GM04503 (cell line): ENCODE measurements at places on chromosomes 3 and 15.

GRCh38 chr3:150000641-150001040 is 29.9 kb upstream of the PFN2 start:
- DNase-seq = no peak

DNA sequence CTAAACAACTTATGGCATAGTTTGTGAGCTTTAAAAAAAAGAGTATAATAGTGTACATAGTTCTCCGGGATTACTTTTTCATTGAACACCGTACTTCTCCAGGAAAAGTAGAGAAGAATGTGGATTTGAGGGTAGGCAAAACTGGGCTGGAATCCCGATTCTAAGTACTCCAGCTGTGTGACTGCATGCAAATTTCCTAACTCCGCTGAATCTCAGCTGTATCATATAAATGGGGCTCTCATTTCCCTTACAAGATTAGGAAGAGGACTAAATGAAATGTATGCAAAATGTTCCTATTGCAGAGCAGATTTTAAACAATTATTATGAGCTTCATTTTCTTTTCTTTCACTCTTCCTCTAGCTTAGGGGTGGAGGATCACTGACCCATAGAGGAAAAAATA is 70.3 kb upstream of the HERC1 start:
- DNase-seq = no peak

GRCh38 chr15:42146551-42147430 is 9.6 kb downstream of the PLA2G4F start:
- DNase-seq = no peak

DNA sequence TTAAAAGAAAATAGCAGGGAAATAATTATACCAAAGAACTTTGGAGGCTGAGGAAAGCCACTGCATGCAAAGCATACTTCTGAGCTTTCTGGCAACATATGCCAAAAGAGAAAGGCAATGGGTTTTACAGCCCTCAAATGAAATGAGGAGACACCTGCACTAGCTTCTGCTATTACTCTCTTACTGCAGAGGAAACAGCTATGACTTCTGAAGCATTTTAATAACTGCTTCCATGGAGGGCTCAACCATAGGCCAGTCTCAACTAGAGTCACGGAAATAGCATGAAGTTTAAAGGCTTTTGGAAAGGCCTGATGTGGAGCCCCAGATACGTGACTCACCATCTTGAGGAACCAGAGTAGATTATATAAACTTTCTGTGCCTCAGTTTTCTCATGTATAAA is 114.8 kb downstream of the OXNAD1 start:
- no peak for DNase-seq

DNA sequence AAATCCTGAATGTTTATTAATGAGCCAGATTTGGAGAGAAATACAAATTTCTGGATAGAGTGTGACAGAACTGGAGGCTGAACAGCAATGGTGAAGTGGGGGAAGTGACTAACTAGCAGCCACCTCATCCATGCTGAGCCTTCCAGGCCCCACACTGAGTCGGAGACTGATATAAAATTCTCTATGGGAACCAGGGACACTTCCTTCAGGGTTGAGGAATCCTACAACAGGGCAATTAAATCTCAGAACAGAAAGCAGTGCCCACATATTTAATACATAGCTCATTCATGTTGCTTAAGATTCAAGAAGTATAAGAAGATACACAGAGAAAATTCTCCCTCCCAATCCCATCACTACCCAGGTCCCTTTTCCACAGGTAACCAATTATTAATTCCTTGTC is 49.3 kb downstream of the HACD2 start:
- DNase-seq = peak; percentile 71

DNA sequence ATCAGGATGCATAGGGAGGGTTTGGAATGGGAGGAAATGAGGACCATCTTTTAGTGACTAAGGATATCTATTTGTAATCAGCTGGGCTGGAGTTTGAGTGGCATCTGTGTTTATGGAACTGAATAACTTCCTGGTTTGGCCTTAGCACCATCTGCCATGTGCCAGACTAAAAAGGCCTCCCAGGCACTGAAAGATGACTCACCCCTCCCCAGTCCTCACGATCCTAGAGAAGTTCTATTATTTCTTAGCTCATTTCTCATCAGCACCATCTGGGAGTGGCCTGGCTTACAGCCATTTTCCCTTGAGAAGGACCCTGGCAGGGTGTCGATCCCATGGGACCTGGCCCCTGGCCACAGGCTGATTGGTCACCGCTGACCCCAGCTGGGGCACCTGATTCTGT is 23.9 kb upstream of the CTXND1 start:
- no peak for DNase-seq

DNA sequence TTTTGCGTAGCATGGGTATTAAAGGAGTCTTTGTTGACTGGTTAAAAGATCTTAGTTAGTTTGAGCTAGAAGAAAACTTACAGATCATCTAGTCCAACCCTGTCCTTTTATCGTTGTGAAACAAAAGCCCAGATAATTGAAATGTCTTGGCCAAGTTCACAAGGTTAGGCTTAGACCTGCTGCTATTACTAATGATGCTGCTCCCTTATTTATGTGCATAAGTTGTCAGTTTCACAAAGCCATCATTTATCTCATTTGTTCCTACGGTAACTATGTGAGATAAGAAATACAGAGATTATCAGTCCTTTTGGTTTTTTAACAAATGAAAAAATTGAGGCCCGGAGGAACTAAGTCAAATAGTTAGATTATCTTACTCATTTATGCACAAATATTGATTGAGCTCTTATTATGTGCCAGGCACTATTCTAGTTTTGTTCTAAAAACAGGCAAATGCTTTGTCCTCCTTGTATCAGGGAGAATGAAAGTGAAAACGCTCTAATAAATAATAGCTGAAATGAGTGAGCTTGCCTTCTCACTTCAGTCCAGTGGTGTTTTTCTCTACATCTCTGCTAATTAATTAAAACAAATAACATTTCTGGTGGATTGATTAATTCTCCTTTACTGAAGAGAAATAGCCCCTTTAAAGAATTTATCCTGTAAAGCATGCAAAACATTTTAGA is 49.1 kb upstream of the TPRG1 start:
- no peak for DNase-seq

- no peak for DNase-seq
These were observed 9.4 kb upstream of the ALAS1 start for GRCh38 chr3:52188556-52188955.

GRCh38 chr3:46619845-46620778 is 7.8 kb downstream of the FAM240A start:
- DNase-seq = no peak

DNA sequence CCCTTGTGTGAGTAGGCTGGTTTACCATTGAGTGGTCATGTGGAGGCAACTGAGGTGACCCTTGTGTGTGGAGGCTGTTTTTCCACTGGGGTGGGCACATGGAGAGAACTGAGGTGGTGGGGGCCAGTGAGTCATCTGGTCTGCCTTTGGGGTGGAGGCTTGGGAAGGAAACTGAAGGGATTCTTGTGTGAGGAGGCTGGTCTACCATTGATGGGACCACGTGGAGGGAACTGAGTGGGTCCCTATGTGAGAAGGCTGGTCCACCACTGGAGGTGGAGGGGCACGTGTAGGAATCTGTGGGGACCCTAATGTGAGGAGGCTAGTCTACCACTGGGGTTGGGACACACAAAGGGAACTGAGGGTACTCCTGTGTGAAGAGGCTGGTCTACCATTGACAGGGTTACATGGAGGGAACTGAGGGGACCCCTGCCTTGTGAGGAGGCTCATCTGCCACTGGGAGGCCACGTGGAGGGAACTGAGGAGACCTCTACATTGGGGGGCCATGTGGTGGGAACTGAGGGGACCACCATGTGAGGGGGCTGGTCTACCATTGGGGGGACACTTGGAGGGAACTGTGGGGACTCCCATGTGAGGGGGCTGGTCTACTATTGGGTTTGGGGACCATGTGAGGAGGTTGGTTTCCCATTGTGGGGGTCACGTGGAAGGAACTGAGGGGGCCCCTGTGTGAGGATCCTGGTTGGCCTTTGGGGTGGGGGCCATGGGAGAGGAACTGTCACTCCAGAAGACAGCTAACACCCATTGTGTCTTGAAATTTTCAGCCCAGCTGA is 164.5 kb downstream of the WNT7A start:
- no peak for DNase-seq

DNA sequence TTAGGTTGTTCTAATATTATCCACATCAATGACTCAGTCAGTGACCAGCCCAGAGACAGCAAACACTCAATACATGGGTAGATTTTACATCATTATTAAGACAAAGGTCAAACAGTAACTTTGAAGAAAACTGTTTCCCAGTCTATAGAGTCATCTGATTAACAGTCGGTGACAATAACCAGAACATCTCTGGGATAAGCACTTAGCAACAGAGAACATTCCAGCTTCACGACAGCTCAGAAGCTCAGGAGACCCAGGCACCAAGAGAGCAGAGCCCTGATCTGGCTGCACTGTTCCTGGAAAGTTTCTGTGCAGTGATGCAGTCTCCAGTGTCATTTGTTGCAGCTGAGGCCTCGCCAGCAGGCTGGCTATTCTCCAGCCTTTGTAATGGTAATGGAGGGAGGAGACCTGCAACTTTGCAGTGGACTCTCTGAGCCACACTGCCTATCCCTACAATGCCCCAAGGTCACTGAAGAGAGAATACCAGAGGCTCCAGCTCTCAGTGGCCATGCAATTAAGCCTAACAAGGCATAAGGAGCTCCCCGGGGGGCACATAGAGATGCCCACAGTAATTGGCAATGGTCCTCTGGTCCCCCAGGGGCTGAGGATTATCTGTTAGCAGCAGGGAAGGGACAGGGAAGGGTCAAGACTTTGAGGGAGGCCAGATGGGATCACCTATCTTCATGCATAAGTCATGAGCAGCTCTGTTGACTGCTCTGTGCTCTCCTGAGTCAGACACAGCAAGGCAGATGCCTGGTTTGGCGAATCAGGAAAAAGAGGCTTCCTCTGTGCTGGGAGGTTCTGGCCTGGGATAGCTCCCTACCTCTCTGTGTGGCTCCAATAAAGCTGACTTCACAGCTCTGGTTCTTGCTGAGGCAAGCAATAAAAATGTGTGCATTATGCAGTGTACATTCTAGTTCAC is 163.6 kb downstream of the CTNNB1 start:
- no peak for DNase-seq

DNA sequence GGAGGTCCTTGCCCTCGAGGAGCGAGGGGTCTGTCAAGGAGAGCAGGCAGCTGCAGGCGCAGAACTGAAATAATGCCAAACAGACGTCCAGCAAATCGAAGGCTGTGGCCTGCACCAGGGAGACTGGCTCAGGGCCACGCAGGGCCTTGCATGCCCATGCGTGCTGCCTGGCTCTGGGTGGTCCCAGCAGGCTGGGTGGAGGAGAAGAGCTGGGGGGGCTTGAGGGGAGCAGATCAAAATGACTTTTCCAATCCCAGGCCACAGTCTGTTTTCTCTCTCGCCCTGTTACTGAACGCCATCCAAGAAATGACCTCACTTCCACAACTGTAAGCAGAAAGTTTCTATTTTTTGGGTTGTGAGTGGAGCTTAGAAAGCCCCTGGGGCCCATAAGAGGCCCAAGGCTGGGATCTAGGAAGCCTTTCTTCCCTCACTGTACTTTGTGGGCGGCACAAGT is 96.9 kb upstream of the RPL32 start:
- no peak for DNase-seq

DNA sequence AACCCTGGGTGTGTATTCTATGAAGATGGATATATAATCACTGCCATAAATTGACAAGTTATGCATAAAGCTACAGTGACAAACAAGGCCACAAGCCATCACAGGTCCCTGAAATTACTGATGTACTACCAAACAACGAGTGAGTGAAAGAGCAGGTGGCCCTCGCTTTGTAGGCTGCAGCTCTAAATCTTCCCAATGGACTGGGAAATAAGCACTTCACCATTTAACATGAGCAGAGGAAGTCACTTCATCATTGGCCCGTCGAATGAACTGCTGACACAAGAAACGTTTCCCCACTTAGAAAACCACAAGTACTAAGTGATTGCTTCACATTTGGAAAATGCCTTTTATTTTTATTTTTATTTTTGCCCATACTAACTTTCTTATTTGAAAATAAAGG is 218.0 kb downstream of the ZNF385D start:
- DNase-seq = no peak

GRCh38 chr15:37099319-37100108 is 835 bp downstream of the MEIS2 start:
- no peak for DNase-seq

- no peak for DNase-seq
These were observed 303.2 kb downstream of the CTNNB1 start for GRCh38 chr3:41502481-41502880.

GRCh38 chr3:134361162-134361835 is 12.9 kb downstream of the AMOTL2 start:
- DNase-seq = no peak

DNA sequence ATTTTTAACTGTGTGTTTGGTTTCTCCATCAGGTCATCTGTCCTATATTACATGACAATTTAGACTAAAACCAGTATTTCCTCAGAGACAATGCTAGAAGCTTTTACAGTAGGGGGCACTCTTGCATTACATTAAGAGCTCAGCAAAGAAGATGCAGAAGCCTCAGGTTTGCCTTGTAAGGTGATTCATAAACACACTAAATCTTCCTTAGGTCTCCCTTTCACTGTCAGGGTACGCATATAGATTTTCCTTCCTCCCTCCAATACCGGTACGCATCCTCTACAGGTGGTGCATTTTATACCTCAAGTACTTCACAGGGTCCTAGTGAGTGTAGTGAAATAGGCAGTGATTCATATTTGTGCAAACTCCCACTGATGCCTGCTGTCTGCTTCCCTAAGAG is 46.5 kb downstream of the CD86 start:
- DNase-seq = no peak

- DNase-seq = no peak
These were observed 42.2 kb upstream of the RASGRF1 start for GRCh38 chr15:79132770-79133169.

- no peak for DNase-seq
These were observed 13.7 kb upstream of the PDIA5 start for GRCh38 chr3:123053107-123053506.

GRCh38 chr15:34347951-34348638 is 5.0 kb downstream of the NUTM1 start:
- no peak for DNase-seq

GRCh38 chr3:148773805-148774204 is 53.8 kb upstream of the CPB1 start:
- no peak for DNase-seq

DNA sequence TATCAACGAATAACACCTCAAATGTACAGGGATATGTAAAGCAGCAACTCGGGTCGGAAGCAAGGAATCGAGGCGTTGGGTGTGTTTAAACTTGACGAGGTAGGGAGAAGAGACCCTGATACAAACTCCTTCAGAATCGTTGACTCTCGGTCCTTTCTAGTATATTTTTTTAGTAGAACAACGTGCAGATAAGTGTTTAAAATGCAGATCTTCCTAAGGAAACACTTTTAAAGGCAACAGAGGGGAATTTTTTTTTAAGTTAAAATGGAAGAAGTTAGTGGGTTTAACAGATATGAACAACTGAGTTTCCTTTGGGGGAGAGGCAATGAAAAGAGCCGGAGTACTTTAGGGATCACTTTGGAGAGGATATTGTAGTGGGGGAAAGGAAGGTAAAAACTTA is 1.1 kb upstream of the KPNA4 start:
- no peak for DNase-seq
